NCI-H1048 (cell line): ENCODE measurements at places on chromosomes 7 and 10.

GRCh38 chr7:54249686-54250085, 292.5 kb upstream of the VSTM2A start:
- no peak for DNase-seq

- no peak for DNase-seq
Observed at GRCh38 chr7:41030673-41031072, 672.2 kb downstream of the INHBA start.

GRCh38 chr7:105894131-105894530, 17.7 kb upstream of the ATXN7L1 start:
- no peak for DNase-seq

DNA sequence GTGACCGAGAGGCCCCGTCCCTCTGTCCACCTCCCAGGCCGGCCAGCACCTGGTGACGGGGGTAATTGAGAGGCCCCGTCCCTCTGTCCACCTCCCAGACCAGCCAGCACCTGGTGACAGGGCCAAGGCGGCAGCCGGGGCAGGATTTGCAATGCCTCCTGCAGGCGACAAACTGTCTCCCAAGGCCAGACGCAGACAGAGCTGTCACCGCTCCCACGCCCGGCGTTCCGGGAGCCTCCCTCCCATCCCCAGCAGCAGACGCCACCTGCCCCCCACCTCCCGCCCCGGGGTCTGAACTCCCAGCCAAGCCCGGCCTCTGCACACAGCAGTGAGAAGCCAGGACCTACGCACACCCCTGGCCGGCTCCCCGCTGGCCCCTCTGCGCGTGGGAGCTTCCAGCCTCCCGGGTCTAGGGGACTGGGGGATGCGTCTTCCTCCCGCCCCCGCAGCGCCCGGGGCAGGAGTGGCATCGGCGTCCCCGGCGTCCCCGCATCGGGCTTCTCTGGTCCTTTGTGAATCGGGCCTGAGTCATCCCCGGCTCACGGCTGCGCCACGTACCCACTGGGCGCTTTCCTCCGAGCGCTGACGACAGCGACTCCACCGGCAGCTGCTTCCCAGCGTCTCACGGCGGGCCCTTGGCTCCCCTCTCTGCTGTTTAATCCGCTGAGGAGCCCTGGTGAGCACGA, 95.1 kb upstream of the DIP2C start:
- DNase-seq, result no peak

- no peak for DNase-seq
Observed at GRCh38 chr7:93262535-93262934, 30.4 kb downstream of the VPS50 start.

- no peak for DNase-seq
Observed at GRCh38 chr7:85602196-85602595, 415.3 kb upstream of the SEMA3D start.

GRCh38 chr10:28853195-28853594, 175.9 kb downstream of the BAMBI start:
- no peak for DNase-seq

DNA sequence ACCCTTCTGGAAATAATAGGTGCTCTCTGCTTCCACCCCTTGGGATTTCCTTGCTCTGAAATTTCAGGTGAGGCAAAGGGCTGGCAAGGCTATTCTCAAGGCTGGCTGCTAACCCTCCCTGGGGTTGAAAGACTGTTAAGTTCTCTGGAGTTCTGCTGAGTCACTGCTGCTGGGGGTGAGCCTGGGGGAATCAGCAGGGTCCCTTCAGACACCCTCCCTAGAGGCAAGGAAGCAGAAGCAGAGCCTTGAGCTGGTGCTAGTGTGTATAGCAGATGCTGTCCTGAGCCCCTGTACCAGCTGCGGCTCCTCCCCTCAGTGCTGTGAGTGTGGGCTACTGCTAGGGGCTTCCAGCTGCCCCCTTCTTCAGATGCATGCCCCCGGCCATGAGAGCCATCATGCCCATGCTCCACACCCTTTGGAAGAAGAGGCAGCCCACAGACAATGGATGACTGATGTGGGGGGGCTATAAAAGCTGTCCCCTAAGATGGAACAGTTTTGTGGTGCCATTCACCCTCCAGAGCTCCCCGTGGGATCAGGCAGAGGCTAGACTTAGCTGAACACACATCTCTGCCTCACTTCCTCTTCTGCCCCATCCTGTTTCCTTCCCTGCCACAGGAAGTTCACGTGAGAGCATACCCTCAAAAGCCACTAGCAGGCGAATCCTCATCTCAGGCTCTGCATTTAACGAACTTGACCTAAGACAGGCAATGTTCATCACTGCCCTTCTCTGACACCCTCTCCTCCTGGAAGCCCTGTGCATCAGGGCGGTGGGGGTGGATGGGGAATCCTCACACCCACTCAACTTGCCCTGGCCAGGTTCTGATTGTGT, 91.8 kb downstream of the SH3PXD2A start:
- DNase-seq, result no peak

DNA sequence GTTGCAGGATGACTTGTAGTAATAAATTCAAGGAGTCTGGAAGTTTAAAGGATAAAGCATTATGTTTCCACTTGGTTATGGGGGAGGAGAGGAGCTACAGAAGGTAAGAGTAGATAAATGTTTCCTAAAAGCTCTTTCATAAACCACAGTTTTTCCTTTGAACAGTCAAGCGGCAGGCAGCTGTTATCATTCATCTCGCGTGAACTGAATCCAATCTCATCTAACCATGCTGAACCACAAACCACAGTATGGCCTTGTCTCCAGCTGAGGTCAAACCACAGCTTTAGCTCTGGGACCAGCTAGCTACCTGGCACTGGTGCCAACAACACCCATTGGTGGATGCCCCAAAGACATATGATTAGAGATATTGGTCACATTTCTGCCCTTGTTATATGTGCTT, 63.3 kb downstream of the NOC3L start:
- no peak for DNase-seq

GRCh38 chr10:121611393-121612159, 13.3 kb upstream of the FGFR2 start:
- no peak for DNase-seq

DNA sequence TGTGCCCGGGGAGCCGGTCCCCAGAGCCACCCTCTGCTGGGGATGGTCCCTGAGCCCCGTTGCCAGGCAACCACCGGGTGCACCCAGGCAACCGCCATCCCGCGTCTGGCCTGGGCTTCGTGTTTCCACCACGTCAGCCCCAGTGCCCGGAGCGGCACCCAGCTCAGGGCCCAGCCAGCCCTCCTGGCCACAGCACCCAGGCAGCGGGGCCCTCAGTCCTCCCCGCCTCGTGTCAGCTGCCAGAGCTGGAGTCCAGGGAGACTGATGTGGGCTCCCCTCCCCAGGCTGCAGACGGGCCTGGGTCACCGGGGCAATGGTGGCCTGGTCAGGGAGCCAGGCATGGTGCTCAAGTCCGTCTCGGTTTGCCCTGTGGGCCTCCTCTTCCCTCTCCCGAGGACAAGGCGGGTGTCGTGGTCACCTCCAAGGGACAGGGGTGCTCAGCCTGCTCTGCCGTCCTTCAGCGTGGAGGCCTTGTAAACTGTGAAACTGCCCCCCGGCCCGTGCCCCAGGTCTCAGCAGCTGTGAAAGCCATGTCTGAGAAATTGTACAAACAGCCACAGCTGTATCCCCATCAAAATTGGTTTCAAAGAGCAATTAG, 72.5 kb downstream of the MICALL2 start:
- no peak for DNase-seq

DNA sequence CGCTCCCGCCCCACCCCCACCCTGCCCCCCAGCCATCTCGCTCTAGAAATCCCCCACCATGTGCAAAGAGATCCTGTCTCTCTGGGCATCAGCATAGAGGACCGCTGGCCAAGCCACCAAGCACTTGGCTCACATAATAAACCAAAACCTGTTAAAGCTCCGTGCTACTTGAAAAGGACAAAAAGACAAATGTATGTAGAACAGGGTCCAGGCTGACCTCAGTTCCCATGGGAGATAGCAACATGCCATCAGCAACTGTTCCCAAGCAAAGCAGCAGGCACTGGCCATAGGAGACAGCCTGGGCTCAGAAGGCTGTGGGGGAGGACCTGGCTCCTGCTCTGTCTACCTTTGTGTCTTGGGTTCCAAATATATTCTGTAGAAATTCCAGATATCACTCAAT, 38.4 kb upstream of the GDF10 start:
- DNase-seq, result no peak

- no peak for DNase-seq
Observed at GRCh38 chr7:74665296-74665938, 7.9 kb downstream of the GTF2I start.

- no peak for DNase-seq
Observed at GRCh38 chr7:39468808-39469374, 97.3 kb upstream of the YAE1 start.

DNA sequence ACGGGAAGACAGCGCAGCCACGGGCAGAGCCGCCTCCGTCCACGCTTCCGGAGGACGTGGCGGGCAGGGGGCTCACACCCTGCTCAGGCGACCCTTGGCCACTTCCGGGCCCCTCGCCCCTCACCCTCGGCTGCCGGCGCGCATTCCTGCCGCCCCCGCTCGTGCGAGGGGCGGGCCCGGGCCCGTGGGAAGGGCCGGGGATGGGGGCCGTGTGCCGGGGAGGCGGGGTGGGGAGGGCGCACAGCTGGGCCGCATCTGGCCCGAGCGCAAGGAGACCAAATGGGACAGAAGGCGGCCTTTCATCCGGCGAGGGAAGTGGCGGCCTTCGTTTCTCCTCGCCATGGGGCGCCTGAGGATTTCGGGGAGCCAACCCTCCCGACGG, 846 bp upstream of the LFNG start:
- DNase-seq, result no peak

DNA sequence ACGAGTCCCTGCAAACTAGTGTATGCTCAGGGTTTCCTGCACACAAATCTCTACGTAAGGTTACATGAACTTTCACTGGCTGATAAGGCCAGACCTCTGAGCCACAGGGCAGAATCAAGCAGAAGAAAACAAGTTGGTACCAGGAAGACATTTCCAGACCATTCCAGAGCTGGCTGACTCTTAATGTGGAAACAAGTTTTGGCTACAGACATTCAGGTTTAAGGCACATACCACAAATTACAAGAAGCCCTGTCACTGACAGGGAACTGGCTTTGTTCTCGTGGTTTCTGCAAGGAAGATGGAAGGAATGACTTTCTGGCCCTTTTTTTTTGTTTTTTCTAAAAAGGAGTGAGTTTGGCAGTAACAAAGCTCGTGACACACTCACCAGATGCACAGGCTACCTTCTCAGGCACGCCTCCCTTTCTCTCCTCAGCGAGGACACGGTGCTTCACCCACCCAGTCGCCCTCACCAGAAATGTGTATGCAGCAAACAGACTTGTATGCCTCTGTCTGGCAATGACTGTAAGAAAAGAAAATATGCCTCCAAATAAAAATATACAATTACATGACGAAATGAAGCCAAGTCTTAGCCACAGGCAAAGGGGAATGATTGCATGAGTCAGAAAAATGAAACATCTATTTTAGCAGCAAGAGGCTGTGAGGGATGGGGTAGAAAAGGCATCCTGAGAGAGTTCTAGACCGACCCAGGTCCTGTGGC, 22.6 kb downstream of the PLAC9 start:
- no peak for DNase-seq
